Stimulated activated CD8-positive, alpha-beta memory T cell treated with anti-CD3 and anti-CD28 coated beads, Interleukin-7, amount 100 ng/mL, for 1 hour (primary cell): ENCODE measurements at places on chromosomes 1 and 21.

DNA sequence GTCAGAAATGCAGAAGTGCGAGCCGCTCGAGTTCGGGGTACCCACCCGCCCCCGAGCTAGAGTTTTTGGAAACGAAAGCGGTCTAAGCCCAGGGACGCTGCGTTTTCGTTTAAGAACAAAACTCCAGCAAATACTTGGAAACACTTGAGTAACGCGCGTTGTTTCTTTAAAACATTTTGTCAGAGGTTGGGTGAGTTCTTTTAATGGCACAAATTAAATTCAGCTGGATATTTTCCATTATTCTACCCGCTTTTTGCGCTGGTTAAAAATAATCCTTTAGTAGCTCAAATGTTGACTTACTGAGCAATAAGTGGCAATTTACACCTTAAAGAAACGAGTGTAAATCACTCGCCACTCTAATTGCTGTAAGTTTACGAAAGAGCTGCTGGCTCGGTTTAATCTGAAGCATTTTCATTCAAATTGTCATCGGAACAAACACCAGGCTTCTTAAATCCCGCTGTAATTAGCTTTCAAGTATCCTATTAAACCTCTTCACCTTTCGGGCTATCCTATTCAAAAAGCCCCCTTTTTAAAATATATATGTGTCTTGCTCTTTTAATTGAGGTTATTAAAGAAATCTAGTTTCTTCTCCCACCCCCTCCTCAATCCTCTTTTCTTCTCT is 1.5 kb downstream of the LHX8 start:
- DNase-seq = no peak

- no peak for DNase-seq
These were observed 1071.9 kb upstream of the TMPRSS15 start for GRCh38 chr21:19475525-19475924.

DNA sequence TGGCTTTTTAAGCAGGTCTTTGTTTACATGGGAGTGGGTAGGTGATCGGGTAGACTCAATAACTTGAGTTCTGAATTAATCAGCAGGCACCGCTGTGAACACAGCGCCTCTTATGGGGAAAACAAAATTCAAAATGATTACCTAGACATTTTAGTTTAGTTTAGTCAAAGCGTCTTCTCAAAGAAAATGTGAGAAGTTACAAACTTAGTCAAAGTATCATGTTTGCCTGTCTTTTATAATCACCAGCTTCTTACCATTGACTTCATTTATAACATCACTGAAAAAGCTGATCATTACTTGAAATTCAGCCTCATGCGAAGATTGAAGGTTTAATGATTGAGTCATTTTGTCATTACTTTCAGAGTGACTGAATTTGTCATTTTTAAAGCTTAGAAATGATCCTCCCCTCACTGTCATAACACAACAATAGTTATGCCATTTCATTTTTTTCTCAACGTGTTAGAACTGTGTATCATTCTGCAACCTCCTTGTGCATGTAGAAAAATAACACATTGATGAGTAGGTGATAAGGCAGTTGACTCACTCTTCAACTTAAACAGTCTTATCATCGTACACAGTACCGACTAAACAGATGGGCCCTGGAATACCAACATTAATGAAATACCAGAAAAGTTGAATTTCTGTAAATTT is 188.5 kb downstream of the NFIA start:
- DNase-seq = no peak

DNA sequence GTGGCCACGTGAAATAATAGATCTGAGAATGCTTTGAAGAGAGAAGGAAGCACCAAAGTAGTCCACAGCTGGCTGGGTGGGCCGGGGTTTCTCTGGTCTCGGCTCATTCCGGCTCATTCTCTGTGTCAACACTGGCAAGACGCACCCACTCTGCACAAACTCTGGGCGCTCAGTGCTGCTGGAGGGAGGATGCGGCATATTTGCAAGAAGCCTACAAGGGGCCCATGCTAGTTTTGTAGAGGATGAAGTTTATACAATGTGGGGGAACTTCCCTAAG is 28.8 kb upstream of the TMPRSS2 start:
- no peak for DNase-seq

GRCh38 chr1:159187033-159187432 is 15.6 kb downstream of the CADM3 start:
- no peak for DNase-seq

GRCh38 chr1:219220945-219221344 is 47.3 kb downstream of the LYPLAL1 start:
- no peak for DNase-seq

DNA sequence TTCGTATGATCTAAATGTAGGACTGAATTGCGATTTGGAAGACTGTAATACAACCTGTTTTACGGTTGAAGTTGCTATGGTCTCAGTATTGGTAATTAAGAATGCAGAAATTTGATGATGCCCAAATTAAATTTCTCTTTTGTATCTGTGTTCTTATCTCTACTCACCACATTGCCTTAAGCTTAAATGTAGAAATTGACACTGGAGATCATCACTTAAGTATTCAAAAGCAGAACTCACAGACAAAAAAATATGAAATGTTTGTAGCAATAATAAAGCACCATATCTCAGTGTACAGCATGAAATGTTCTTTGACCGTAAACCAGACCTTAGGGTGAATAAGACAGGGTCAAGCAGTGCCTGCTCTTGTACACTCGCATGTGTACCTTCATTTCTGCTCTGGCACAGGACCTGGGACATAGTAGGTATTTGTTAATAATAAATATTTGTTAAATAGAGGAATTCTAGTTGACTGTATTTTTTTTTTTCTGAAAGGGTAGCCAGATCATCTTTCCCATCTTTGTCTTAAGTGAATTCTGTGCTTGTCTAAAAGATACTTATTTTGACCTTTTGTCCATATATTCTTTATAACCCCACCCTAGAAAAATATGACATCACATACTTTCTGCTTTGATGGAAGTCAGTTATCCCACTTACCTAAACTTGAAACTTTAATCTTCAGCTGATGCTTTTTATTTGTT is 1.5 kb downstream of the CDC7 start:
- no peak for DNase-seq

DNA sequence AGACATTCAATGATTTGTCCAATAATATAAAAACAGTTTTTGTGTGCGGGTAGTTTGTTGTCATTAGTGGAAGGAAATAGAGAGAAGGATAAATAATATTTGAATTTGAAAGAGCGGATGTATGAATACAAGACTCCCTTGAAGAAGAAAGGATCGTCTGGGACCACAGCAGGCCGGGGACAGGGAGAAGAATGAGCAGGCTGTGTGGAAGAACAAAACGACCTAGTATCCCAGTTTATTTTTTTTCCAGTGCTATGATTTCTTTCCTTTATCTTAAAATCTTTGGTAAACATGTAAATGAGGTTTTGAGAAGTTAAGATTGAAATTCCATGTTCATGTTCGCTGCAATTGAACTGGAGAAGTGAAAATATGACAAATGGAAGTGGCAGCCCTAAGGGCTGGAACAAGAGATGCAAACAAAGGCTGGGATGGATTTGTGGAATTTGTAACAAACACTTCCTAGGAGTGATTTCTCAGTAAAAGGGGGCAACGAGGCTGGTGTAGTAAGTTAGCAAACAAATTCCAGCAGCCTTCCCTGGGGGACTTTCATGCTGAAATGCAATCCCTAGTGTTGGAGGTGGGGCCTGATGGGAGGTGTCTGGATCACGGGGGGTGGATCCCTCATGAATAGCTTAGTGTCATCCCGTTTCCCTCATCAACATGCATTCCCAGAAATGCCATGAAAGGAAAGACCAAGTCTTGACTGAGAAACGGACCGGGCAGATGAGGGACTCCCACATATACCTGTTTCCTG is 10.2 kb upstream of the IFI16 start:
- DNase-seq = no peak

DNA sequence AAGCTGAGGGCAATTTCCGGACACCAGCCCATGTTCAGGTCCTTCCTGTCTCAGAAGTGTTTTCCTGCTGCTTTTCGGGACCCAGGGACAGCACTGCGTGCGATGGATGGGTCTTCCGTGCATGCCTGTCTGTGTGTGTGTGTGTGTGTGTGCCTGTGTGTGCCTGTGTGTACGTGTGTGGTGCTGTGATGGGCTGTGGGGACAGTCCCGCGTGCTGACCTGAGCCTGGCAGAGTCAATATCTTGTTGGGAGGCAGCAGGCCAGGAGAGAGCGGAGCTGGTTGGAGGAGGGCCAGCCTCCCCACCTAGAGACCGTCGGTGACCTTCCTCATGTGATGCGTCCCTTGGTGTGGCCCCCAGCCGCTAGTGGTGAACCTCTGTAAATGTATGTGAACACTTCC is 13.7 kb downstream of the SKI start:
- no peak for DNase-seq

DNA sequence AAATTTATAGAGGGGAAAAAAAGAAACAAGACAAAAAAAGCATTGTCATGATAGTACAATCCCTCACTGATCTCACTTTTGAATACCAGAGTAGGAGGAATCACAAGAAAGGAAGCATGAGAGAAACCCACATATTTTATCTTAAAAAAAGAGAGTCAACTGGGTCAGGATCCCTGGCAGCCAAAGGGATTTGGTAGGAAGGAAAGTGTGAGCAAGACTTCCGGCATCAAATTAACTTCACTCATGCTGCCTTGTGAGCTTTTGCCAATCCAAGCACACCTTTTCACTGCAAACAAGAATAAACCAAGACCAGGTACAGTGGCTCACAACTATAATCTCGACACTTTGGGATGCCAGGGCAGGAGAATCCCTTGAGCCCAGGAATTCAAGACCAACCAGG is 53.1 kb downstream of the SLC9C2 start:
- DNase-seq = no peak

DNA sequence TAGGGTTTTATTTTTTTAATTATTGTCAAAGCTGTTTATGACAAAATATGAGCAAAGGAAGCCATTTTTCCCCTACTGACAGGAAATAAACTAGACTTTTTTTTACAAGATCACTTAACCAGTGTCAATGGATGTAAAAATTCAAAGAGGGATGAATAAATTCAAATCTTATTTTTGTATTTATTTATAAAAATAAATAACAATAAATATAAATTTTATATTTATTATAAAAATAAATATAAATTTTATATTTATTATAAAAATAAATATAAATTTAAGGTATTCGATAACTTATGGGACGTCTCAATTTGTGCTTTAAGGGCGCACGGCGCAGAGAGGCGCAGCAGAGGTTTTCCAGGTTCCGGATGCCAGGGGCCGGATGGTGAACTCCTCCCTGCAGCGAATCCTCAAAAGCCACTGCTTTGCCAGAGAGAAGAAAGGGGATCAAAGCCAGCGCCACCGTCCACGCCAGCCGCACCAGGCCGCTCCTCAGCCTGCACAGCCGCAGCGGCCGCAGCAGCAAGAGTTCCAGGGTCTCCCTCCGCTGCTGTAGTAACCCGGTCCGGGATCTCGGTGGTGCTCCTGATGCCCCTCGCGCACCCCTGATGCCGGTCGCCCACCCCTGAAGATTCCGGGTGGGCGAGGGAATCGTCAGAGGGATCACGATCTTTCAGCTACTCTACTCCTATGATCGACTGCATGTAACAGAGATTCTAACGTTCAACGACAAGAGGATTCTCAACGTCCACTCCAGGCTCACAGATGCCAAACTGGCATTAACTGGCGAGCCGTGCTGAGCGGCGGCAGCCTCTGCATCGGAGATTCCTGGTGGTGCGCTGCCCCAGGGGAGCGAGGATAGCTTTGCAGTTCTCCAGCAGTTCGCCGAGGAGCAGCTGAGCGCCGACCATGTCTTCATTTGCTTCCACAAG is 28.5 kb upstream of the RLF start:
- no peak for DNase-seq

DNA sequence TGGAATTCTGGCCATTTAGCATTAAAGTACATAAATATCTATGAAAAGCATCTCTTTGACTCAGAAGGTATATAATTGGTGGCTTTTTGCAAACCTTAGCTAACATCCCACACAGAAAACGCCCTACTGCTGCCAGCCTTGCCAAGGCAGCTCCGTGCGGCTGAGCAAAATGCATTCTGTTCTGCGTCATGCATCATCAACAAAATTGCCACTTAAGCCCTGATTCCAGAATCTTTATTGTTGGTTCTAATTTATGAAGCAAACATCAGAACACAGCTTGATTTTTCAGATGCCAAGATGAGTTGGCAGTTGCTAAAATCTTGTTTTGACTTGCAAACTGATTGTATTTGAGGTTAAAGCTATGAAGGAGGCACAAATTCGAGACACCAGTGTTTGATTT is 314.9 kb upstream of the DEPDC1 start:
- DNase-seq = no peak

DNA sequence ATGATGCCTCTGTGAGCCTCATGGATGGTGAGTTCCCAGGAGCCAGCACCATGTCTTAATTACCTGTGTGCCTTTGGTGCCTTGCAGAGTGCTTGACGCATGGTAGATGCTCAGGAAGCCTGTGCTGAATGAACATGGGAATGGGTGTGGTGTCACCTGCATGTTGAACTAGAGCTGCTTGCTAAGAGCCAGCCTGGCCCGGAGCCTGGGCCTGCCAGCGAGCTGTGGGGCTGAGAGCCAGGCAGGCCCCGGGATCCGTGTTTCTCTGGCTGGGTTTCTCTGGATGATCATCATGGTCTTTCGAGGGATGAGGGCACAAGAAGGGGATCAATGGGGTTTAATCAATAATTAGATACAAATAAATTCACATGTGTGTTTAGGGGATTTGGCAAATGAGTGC is 6.7 kb upstream of the TEX35 start:
- DNase-seq = no peak

DNA sequence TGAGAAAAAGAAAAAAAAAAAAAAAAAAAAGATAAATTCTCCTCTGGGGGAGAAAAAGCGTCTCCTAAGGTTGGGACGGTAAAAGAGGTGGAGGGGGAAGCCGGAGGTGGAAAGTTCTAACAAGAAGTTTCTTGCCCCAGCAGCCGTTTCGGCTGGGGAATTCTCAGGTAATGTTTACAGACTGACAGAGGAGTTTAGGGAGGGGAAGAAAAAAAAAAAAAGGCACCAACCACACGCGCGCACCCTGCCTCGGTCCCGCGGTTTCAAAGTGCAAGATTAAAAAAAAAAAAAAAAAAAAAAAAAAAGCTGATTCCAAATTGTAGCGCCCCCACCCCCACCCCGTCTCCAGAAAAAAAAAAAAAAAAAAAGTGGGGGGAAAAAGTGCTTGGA is 504 bp downstream of the DHRS3 start:
- no peak for DNase-seq

DNA sequence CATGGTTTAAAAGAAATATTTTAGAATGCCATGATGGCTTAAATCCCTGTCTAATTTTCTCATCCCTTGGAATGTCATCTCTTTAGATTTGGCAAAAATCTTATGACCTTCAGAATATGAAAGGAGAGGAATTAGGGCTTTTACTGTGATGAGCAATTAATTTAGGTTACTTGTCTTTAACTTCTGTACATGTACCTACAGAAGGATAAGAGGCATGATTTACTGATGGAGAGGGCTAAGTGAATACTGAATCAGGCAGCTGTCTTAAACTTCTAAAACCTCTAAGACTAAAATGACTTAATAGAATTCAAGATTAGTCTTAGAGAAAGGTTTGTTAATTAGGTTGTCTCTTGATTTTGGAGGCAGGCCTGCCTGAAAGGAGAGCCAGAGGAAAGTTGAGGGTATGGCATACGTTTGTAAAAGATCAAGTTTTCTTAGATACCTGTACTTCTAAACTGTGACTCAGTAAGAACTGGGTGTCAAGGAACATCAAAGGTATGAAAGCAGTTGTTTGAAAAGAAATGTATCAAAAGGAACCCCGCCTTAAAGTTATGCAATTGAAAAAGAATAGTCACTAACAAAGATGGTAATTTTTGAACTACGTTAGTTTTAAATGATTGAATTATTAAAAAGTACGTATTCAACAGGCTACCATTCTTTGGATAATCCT is 12.5 kb downstream of the MACO1 start:
- no peak for DNase-seq

GRCh38 chr1:7621334-7622219 is 149.5 kb upstream of the VAMP3 start:
- no peak for DNase-seq

GRCh38 chr21:17438635-17439034 is 74.2 kb upstream of the CXADR start:
- DNase-seq = no peak
